ENCODE measurements at places on chromosomes 1 and 21.

DNA sequence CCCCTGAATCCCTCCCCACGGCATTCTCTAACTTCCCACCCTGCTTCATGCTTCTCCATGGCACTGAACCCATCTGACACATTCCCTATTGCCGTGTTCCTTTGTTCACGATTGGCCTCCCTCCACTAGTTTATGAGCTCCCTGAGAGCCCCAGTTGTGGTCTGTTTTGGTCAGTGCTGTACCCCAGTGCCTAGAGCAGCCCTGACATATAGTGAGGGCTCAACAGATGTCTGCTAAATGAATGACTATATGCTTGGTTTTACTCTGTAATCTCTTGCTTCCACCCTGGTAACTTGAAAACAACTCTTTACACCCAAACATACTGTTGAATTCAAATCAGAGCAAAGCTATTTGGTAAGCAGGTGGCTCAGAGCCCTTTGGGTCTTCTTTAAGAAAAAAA is 171.1 kb upstream of the EDN2 start:
- no peak for DNase-seq

- DNase-seq: no peak
Observed at GRCh38 chr1:153527683-153528040, 8.1 kb downstream of the S100A6 start.

DNA sequence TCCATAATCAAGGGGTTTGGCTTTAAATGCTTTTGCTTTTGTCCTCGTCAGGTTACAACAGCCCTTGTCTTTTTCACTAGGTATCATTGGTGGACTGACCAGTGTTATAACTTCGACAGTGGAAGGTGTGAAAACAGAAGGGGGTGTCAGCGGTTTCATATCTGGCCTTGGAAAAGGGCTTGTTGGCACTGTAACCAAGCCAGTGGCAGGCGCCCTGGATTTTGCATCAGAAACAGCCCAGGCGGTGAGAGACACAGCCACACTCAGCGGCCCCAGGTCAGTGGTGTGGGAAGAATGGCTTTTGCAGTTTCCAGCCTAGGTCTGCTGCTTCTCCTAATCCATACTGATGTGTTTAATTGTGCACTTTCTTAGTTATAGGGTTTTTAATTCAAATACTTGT is 157.9 kb downstream of the DHRS3 start:
- no peak for DNase-seq

GRCh38 chr21:39400173-39400572 is 45.4 kb downstream of the LCA5L start:
- DNase-seq: no peak

DNA sequence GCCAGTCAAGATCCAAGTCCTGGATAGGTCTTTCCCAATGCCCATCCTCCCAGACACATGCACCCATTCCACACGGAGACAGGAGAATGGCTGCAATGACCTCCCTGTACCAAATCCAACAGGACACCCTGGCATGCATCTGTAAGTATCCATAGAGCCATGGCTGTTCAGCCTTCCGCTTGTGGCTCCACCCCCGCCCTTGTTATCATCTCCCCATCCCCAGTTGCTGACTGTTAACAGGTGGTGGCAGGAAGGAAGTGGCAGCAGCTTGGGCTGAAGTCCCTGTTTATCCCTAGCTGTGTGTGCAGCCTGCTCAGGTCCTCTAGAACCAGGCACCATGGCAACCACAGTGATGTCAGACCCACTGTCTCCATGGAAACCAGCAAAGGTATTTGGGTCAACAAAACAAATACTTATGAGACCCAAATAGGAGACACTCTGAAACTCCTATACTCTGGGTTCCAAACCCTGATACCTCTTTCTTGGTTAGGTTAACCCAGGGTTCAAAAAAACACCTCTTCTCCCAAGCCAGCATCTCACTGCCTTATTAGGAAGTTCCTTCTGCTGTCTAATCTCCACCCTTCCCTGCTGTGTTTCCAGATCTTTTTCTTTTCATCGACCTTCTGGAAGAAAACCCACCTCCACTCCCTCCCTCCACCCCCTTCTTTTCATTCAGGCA is 721 bp downstream of the PBXIP1 start:
- peak; percentile 74 for DNase-seq

Measured in stimulated activated CD8-positive, alpha-beta memory T cell treated with anti-CD3 and anti-CD28 coated beads, Interleukin-2, amount 100 ng/mL, for 1 hour (primary cell).